ENCODE measurements at places on chromosomes 5 and 9.

GRCh38 chr5:50727149-50727496, 60.7 kb downstream of the PARP8 start:
- DNase-seq, result peak; percentile 27

DNA sequence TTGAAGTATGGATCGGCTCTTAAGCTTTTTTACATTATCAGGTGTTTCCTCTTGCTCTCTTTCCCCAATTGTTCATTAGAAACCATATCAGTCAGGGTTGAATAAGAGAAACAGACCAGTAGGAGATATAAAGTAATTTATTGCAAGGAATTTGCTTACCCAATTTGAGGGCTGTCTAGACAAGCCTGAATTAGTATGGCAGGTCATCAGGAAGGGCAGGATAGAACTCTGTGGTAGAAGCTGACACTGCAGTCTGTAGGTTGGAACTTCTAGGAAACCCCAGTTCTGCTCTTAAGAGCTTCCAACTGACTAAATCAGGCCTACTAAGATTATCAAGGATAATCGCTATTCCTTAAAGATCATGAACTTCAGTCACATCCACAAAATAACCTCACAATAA, 24.3 kb downstream of the ISOC1 start:
- DNase-seq, result no peak

DNA sequence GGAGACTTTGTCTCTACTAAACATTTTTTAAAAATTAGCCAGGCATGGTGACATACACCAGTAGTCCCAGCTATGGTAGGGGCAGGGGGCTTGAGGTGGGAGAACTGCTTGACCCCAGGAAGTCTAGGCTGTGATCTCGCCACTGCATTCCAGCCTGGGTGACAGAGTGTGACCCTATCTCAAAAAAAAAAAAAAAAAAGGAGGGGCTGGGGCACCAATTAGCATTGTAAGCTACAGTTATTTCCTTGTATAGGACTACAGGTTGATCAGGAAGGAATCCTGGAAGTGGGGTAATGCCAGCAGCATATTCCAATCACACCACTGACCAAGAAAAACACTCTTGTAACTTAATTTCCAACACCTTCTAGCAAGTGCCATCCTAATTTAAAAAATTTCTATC, 32.1 kb downstream of the PWWP2A start:
- no peak for DNase-seq

GRCh38 chr5:169415948-169416347, 115.0 kb upstream of the SLIT3 start:
- DNase-seq, result no peak

DNA sequence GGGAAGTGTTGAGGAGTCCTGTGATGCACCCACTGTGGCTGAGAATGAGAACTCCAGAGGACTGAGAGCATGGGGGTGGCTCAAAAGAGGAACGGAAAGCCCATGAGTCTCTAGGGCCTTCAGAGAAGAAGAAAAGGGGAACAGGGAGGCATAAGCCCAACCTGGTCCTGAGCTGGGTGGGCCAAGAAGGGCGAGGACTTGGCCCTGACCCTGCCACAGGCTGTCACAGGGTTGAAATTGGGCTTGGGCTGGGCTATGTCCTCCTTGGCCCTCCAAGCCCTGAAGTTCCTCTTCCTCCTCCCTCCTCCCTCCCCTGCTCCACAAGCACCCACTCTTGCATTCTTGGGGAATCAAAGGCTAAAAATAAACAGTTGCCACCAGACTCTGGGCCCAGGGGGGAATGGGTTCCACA, 49.3 kb upstream of the PPARGC1B start:
- no peak for DNase-seq

DNA sequence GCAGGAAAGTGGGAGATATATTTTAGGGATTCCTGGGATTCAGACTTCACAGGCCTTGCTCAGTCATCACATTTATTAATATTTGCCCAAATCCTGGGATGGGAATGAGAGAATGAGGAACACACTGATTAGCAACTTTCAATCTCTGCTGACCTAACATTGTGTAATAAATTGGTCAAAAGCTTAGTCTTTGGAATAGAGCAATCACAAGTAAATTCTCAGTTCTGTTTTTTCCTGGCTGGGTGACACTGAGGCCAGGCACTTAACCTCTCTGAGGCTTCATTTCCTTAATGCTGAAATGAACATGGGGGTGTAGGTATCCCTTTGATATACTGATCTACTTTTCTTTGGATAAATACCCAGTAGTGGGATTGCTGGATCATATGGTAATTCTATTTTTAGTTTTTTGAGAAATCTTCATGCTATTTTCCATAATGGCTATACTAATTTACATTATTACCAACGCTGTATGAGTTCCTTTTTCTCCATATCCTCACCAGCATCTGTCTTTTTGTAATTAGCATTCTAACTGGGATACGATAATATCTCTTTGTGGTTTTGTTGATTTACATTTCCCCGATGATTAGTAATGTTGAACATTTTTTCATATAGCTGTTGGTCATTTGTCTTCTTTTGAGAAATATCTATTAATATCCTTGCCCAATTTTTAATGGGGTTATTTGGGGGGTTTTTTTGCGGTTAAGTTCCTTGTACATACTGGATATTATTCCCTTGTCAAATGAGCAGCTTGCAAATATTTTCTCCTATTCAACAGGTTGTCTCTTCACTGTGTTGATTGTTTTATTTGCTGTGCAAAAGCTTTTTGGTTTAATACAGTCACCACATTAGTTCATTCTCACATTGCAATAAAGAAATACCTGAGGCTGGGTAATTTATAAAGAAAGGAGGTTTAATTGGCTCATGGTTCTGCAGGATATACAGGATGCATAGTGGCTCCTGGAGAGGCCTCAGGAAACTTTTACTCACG, 36.8 kb upstream of the NIPBL start:
- DNase-seq, result no peak

GRCh38 chr5:61293071-61293470, 39.0 kb upstream of the ZSWIM6 start:
- DNase-seq, result no peak

- DNase-seq, result no peak
Observed at GRCh38 chr5:3393920-3394597, 201.6 kb upstream of the IRX1 start.

Data from activated naive CD8-positive, alpha-beta T cell treated with anti-CD3 and anti-CD28 coated beads, Interleukin-2, amount 50 U/mL, for 24 hours (primary cell).